ENCODE measurements at places on chromosomes 13 and 19.

- peak; percentile 86 for DNase-seq
Observed at GRCh38 chr19:41993612-41994483, at the start of gene ATP1A3. TSS of gene ATP1A3 (minus strand) at chr19:41994230. CDS start at chr19:41994076, 154 bp downstream.

DNA sequence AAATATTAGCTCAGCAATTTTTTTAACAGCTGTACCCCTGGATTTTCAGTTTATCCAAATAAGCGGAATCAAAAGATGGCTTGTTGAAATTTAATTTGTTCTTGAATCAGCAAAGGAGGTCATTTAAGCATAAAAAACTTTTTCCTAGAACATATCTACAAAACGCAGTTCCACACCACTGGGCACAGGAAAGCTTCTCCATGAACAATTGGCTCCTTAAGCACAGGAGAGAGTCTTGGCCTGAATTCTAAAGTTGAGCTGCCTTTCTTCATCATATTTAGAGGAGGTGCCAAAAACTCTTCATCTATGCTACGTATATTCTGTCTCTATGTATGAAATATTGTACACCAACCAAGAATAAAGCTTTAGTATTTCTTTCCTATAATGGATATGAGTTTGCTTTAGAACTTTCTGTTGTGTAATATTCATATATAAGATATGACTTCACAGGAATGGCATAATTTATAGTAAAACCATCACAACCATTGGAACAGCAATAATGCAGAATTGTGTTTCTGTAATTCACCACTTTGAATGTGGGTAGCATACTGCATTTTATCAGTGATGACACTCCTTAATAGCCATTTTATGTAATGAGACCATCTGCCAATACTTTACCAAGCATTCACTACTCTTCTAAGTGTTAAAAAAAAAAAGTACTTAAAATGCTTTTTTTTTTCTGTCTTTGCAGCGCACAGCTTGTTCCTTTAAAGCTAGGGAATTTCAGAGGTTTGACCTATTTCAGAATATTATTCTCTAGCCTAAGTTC lies 263.7 kb downstream of the SLITRK6 start:
- no peak for DNase-seq

DNA sequence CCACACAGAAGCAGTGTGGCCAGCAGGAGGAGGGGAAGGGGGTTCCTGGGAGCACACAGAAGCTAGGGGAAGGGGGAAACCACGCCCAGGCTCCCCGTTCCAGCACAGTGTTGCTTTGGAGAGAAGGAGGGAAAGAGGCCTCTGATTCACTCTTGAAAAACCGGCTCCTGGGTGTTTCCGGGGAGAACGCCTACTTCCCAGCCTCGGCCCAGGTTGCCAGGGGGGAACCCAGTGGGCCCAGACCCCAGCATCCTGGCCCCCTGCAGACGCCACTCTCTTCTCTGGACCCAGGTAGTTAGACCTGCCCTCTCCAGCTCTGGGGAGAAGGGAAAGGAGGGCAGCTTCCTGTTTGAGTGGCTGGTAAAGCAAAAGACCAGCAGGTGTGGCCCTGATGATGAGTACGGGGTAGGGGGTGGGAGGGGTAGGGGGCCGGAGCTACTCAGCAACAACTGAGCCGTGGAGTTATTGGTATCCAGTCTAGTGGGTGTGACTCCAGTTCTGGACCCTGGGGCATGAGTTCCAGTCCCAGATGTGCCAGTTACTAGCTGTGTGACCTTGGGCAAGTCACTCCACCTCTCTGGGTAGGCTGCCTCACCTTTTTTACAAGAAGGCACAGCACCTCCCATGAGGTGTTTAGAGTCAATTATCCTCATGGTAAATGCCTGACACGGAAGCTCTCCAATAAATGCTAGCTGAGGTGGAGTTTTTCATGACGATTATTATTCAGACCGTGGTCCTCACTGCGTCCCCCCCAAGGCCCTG lies 836 bp downstream of the GIPC1 start:
- DNase-seq: peak; percentile 41

DNA sequence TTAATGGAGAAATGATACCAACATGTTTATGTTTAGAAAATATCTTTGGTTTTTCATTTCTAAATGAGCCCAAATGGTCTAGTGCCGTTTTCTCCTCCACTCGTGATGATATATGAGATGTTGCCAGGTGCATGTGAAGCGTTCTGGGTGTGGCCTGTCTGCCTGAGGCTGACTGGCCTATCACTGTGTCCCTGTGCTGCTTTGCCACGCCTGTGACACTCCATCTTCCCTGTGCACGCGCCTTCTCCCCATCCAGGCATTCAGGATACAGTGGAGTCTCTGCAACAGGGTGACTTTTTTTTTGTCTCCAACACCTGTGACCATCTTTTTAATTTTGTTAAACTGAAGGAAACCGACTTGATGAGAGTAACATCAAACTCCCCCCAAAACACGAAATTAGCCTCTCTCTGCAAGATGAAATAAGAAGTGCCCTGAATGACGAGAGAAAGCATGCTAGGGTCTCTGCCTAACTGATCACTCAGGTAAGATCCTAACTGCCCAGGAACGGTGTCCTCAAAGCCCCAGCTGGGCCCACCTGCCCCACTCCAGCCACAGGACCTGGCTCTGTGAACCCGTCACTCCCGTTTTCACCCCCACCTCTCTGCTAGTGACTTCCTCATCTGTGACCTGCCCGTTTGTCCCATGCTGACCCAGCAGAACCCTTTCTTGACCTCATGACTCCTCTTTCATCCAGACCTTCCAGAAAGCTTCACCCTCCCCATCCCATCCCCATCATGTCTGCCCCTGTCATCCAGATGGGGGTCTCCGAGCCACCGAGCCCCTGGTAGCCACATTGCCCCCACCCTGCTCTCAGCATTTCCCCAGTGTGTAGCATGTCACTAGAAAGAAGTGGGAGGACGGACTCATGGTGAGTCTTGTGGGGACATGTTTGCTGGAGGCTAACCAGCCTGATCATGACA lies 33.2 kb upstream of the TFDP1 start:
- DNase-seq: no peak

- DNase-seq: peak; percentile 69
Observed at GRCh38 chr13:113045251-113046127, 60.1 kb upstream of the F7 start.

DNA sequence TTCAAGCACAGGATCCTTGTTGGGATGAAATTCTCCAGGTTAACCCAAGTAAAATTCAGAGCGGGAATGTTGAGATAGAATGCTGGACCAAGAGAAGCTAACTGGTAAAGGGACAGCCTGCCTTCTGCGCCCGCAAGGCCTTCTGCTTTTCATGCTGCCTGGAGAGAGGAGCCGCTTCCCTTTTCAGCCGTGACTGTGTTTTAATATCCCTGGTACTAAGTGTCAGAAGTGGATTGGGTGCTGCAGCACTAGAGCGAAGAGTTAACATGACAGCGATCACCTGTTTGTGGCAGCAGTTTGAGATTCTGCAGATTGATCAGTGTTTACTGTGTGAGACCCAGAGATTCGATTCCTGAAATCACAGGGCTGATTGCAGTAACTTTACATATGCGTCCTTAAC lies 197.4 kb upstream of the ZNF536 start:
- no peak for DNase-seq

DNA sequence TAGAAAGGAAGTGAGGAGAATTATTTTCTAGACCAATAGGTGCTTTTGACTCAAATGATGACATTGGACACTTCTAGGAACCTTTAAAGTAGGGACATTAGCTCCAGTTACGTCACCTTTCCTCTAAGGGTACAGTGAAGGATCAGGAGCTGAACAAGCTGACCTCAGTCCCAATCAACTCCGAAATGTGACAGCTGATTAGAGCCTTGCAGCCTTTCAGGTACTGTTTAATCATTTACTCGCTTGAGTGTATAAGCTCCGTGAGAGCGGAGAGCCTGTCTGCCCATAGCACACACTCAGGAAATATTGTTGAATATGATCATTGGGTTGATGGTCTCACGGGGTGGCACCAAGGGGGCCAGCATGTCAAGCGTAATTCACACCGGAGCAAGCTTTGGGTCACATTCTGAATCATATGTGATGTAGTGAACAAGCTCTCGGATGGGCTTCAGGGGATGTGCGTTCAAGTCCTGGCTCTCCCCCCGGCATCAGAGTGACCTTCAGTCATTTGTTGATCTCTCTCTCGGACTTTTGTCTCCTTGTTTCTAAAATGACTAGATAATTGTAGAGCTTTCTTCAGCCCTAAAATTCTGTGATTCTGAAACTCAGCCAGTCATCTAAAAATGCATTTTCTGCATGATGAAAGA lies 141.9 kb downstream of the ZIC5 start:
- DNase-seq: no peak

- DNase-seq: no peak
Observed at GRCh38 chr19:15922021-15922420, 12.3 kb downstream of the CYP4F11 start.

GRCh38 chr13:67120872-67121531 lies 109.1 kb downstream of the PCDH9 start:
- no peak for DNase-seq

- DNase-seq: no peak
Observed at GRCh38 chr13:25429466-25429865, 57.7 kb downstream of the ATP8A2 start.

DNA sequence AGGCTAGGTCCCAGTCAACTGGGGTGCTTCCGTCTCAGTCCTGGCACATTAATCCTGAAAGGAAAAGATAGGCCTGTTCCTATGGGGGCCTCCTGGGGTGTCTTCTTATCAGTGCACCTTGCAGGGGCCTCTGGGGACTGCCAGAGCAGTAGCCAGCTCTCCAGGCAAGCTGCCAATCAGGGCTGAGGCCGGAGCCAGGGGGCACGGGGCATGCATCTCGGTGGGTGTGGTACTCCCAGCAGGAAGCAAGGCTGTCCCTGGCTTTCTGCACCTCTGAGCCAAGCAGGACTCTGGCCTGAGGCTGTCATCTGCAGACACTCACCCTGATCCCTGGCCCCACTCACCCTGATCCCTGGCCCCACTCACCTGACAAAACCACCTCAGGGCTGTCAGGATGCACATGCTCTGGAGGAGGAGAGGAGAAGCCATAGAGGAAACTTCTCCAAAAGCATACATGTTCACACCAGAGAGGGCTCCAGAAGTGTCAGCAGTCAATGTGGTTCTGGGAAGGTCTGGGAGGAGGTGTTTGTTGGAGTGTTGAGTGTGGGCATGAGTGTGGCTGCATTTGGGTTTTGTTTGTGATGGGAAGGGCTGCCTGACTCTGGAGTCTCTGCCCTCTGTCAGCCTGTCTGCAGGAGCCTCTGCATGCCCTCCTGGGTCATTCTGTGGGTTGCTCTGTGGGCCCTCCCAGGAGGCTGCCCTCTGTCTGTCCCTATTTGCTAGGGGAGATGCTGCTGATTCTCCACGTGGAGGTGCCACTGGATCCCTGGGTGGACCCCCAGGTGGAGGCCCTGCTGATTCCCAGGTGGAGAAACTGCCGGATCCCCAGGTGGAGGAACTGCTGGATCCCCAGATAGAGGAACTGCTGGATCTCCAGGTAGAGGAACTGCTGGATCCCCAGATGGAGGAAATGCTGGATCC lies 22.7 kb upstream of the KCTD15 start:
- no peak for DNase-seq

DNA sequence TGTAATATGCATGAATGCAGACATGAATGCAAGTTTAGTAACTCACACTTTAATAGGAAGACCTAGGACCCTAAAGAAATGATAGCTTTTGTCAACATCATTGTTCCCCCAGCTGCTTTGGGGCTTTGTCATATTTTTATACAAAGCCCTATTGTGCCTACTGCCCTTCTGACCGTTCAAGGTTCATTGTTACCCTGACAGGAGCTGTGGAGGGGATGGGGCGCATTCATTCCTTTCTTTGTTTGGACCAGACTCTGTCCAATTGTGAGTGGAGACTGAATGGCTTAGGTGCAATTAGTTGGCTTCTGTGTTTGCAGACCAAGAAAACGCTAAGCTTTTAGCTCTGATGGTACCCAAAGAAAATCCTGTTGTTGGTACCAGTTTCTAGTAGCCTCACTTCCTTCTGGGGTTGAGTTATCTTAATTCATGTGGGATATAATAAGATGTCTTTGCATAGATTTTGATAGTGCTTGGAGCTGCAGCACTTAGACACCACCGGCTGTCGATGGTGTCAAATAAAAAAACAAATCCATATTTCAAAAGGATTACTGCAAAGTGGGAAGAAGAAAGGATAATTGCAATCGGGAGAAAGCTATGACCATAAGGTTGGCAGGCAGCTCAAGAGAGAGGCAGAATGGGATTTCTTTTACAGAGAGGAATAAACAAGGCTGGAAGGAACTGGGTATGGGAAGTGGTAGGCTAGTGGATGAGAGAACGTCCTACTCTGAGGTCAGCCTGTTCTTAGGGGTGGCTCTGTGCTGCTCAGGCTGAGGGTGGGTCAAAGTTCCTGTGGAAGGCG lies 133.9 kb upstream of the TMTC4 start:
- DNase-seq: no peak

DNA sequence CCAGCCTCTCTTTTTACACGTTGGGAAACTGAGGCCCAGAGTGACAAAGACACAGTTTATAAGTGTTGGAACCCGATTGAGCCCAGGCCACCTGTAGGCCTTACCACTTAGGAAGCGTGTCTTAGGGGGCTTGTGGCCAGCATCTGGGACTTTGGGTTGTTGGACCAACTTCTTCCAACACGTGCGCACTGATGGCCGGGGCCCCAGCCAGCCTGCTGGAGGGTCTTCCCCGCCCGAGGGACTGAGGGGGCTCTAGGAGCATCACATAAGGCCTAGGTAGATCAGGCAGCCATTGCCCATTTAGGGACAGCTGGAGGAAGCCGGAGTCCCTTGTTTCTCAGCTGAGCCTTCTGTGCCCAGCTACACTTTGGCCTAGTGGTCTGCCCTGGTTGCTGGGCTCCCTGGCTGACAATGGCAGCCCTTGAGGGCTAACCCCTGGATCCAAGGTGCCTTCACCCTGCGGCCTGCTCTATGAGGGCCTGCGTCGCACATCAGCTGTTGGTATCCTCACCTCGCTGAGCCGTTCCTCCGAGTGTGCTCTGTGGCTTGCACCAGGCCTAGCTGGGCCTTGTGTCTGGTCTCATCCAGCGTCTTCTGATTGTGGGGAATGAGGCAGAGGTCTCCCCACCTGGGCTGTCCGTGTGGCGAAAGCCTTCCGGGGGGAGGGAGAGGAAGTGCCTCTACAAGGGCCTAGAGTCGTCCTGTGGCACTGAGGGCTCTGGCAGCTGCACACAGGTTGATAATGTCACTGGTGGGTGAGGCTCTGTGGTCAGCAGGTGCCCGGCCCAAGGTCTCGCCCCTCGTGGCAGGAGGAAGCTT lies 1.2 kb downstream of the RAB11B start:
- DNase-seq: no peak

- DNase-seq: no peak
Observed at GRCh38 chr13:88118952-88119351, 447.8 kb downstream of the SLITRK5 start.

All from Right ventricle myocardium inferior (tissue), 1 donor.